ENCODE measurements at places on chromosomes 7 and 10. TPM values are rescaled to one million over a fixed set of nuclear protein-coding genes. Genes with fewer than 3 reads are reported as not detected.

ANKRD2 gene
- not detected for total RNA-seq

CYP3A7 gene
- not detected for total RNA-seq

SEMA3E gene
- 9.2 TPM for total RNA-seq

DNA sequence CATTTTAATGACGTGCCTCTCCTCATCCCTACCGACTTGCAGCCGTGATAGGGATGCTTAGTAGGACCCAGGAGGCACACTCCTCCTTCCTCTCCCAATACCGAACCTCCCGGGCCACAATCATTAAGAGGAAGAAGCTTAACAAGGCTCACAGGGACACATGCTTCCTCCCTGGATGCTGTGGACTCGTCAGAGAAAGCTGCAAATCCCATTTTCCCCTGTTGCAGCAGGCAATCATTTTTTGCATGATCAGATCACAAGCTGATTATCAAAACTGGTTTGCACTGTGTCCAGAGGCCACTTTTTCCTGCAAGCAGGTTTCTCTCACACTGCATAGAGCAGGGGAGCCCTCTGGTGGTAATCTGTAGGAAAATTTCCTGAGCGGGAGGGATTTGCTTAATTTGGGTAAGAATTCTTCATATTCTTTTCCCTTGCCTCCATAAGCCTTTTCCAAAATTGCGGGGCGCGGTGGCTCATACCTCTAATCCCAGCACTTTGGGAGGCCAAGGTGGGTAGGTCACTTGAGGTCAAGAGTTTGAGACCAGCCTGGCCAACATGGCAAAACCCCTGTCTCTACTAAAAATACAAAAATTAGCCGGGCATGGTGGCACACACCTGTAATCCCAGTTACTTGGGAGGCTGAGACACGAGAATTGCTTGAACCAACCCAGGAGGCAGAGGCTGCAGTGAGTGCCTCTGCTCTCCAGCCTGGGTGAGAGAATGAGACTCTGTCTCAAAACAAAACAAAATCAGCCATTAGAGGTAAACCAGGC lies 16.1 kb upstream of the LAMB4 start:
- no peak overlapping the region for H3K27ac ChIP-seq
- no peaks in the 10 kb centered on the region for H3K4me1 ChIP-seq
- DNase-seq, result peak; percentile 59
- peak overlapping the region; percentile 17 for H3K4me3 ChIP-seq
- H3K36me3 ChIP-seq, result no peaks in the 10 kb centered on the region
- no peaks in the 10 kb centered on the region for H3K27me3 ChIP-seq

NPY gene
- not detected for total RNA-seq

DNA sequence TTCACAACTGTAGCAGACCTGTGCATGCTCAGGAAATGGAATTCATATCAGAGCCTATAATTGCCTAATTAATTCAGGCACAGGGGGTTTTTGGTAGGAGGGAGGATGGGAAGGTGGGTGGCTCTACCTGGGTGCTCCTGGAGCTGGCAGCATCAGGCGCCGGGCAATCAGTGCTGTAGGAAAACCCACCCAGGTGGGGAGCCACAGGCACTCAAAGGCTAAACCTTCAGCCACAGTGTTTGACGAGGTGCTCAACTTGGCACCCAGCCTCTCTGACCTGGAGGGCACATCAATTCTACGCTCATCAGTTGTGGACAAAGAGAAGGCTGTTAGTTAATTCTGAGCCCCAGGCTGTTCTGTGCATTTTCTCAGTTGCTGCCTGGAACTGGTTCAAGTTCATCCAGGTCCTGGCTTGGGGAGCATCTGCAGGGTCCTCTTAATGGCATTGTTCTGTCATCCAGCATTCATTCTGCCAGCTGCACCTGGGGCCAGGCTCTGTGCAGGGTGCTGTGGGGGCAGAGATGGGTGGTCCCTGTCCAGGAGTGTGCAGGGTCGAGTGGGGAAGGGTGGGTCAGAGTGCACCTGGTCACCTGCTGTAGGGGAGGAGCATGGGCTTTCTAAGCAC lies 54.1 kb upstream of the NPTX2 start:
- DNase-seq, result no peak
- H3K27me3 ChIP-seq, result peaks cover 20% of the 10 kb centered on the region
- H3K27ac ChIP-seq, result no peak overlapping the region
- no peak overlapping the region for H3K4me3 ChIP-seq
- no peaks in the 10 kb centered on the region for H3K36me3 ChIP-seq
- H3K4me1 ChIP-seq, result no peaks in the 10 kb centered on the region

GRCh38 chr7:18564779-18565178 lies 69.2 kb downstream of the HDAC9 start:
- no peak for DNase-seq
- H3K4me1 ChIP-seq, result peaks cover 5% of the 10 kb centered on the region
- no peak overlapping the region for H3K27ac ChIP-seq
- no peaks in the 10 kb centered on the region for H3K36me3 ChIP-seq

Data from stomach (tissue), 19 donors.